Fibroblast of skin of right quadriceps (primary cell): ENCODE measurements at places on chromosomes 16 and 17.

DNA sequence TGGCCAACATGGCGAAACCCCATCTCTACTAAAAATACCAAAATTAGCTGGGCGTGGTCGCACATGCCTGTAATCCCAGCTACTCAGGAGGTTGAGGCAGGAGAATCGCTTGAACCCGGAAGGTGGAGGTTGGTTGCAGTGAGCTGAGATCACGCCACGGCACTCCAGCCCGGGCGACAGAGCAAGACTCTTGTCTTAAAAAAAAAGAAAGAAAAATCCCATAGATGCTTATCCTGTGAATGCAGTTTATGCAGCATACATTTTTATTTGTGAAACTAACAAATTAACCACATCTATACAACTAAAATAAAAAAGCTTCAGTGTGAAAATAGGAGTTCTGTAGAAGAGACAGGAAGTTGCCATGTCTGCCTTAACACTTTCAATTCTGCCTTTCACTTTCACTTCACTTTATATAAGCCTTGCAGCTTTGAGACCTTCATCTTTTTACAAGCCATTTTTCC is 7.1 kb downstream of the IGSF6 start:
- no peak for DNase-seq

GRCh38 chr17:45093444-45094110 is 32.5 kb downstream of the NMT1 start:
- DNase-seq, result no peak

GRCh38 chr16:27472091-27473020 is 70.4 kb downstream of the IL21R start:
- no peak for DNase-seq

GRCh38 chr17:77422104-77422747 is 281.5 kb downstream of the SEC14L1 start:
- DNase-seq, result no peak

DNA sequence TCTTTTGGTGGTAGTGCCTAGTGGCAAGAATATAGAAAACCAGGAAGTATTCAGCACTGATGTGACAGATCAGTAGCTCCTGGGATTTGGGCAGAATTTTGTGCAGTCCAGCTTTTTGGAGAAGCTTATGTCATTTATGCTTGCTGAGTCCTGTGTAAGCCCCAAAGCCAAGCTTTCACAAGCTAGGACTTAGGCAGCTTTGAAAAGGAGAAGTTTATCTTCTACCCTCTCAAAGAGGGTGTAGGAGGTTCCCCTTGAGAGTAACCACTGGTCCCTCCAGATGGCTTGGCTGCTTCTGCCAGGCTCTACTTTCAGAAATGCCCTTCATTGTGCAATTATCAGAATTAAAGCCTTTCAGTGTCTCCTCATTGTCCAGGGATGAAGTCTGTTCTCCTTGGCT is 78.8 kb downstream of the CES1 start:
- no peak for DNase-seq
